ENCODE measurements at places on chromosomes 2 and 18.

GRCh38 chr2:144356402-144356801 is 163.5 kb downstream of the ZEB2 start:
- DNase-seq: no peak

DNA sequence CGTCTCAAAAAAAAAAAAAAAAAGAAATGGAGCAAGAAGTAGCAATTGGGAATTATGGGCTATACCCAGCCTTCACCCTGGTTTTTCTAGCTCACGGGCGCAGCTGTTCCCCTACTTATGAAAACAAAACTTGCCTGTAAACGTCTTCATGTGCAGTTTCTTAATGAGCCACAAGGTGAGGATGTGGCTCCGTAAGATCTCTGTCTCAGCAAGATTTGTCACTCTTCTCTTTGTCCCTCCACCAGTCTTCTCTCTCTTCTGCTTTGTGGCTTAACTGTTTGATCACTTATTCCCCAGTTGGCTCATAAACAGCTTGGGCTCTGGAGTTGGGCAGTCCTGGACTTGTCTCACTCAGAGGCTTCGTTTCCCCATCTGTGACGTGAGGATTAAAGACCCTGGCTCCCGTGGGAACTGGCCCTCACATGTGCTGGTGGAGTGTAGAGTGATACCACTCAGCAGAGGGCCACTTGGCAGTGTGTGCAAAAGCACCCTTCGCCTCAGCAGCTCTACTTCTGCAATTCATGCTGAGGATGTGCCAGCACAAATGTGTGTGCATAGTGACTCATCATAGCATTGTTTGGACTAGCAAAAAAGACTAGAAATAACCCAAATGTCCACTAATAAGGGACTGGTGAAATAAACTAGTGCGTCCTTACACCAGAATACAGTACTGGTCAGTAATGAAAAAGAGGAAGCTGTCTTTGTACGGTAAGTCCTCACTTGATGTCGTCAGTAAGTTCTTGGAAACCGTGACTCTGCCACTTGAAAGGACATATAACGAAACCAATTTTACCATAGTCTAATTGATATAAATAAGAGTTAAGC is 8.7 kb downstream of the CEP68 start:
- no peak for DNase-seq

DNA sequence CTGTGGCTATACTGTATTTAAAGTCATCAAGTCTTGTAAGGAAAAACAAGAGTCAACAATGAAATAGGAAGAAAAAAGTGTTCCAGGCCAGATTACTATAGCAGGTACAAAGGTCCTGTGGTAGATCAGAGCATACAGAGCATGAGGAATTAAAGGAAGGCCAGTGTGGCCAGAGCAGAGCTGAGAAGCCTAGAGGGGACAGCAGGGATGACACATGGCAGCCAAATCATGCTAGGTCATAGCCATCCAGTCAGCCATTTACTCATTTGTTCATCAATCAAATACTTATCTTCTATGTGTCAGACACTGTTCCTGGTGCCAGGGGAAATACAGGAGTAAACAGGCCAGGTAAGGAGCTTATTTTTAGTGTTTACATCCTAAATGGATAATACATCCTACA is 24.3 kb downstream of the ADD2 start:
- DNase-seq: no peak

DNA sequence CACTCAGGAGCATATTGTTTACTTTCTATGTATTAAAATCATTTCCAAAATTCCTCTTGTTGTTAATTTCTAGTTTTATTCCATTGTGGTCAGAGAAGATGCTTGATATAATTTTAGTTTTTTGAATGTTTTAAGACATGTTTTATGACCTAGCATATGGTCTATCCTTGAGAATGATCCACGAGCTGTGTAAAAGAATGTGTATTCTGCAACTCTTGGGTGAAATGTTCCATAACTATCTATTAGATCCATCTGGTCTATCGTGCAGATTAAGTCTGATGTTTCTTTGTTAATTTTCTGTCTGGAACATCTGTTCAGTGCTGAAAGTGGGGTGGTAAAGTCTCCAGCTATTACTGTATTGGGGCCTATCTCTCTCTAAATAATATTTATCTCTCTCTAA is 83.3 kb upstream of the EPAS1 start:
- DNase-seq: no peak

DNA sequence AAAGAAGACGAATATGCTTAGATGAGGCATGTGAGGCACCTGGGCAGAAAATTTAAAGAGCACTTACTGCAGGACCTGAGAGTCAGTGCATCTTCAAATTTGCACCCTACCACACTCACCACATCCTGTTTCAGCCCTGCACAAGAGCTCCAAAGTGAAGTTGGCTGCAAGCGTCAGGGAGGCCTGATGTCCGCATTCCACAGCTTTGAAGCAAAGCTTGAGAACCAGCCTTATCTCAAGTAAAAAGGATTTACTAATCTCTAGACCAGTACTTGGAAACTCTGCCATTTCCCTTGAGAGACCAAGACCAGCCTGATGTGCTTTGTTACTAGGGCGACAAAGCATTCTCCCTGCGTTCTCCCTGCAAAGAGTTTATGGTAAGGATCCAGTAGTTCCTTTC is 3.4 kb upstream of the ASNSD1 start:
- no peak for DNase-seq

DNA sequence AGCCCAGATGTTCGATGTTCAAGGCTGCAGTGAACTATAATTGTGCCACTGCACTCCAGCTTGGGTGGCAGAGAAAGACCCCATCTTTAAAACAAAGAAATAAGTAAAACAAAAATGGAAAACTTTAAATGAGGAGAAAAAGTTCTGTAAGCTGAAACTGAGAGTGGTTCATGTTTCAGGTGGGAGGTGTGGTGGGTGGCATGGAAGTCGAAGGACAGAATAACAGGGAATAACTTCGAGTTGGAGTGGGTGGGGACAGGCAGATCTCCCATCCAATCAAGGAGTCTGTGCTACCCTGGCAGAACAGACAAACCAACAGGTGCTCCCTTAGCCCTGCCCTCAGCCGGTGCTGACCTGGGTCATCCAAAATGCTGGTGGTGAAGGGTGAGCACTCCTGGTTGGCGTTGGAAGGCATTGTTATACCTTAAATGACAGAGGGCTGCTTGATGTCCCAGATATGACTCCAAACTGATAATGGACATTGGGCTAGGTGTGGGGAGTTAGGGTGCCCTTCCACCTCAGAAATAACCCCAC is 328.4 kb downstream of the DYSF start:
- DNase-seq: no peak

- no peak for DNase-seq
These were observed 5.6 kb downstream of the REL start for GRCh38 chr2:60886991-60887390.

DNA sequence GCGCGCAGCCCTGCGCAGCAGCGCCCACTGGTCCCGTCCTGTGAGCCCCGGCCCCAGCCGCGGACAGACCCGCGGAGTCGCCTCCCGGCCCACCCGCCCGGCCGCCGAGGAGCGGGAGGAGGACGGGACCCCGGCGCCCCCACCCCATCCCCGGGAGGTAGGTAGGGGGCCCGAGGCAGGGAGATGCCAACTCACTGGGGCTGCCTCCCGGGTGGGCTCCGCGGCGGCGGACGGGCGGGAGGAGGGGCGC is 160 bp downstream of the SPTBN1 start:
- DNase-seq: no peak

DNA sequence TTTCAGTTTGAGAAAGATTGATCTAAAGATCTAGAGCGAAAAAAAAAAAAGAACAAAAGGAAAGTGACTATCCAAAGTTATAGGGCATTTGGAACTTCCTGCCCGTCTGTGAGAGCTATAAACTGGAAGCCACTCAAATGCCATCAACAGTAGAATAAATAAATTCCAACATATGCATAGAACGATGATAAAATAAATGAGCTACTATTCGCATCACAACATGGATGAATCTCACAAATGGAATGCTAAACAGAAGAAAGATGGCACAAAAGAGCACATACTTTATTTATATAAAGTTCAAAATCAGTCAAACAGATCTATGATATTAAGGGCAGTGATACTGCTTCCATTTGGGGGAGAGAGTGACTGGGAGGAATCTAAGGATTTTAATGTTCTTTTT is 128.8 kb downstream of the TTC32 start:
- DNase-seq: no peak

- no peak for DNase-seq
These were observed 14.1 kb downstream of the ADD2 start for GRCh38 chr2:70753902-70754301.

GRCh38 chr2:105406221-105406620 is 7.4 kb upstream of the FHL2 start:
- DNase-seq: no peak

DNA sequence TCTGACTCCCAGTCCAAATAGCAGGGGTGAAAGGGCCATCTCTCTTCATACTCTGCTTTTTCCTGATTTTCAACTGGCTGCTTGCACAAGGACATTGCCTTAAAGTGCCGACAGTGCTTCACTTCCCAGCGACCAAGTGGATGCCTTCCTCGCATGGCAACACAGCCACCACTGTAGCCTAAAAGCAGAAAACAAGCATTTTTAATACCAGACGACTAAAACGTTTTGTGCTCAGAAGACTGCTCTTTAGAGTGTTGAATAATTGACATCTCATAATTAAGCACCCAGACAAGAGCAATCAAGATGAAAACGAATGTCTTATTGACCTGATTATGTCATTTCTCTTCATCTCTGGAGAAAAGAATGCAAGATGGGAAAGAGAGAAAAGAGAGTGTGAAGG is 75.2 kb downstream of the PLA2R1 start:
- no peak for DNase-seq

- DNase-seq: no peak
These were observed 106.0 kb downstream of the COPS8 start for GRCh38 chr2:237191714-237192081.

- no peak for DNase-seq
These were observed 19.6 kb upstream of the KIF3C start for GRCh38 chr2:26001743-26002351.

GRCh38 chr2:140442319-140442718 is 1662.1 kb upstream of the NXPH2 start:
- no peak for DNase-seq

GRCh38 chr2:173417802-173418201 is 63.1 kb downstream of the CDCA7 start:
- DNase-seq: no peak

GRCh38 chr18:4208366-4208765 is 246.7 kb downstream of the DLGAP1 start:
- no peak for DNase-seq

- DNase-seq: no peak
These were observed 25.5 kb downstream of the CHST10 start for GRCh38 chr2:100391735-100392515.

DNA sequence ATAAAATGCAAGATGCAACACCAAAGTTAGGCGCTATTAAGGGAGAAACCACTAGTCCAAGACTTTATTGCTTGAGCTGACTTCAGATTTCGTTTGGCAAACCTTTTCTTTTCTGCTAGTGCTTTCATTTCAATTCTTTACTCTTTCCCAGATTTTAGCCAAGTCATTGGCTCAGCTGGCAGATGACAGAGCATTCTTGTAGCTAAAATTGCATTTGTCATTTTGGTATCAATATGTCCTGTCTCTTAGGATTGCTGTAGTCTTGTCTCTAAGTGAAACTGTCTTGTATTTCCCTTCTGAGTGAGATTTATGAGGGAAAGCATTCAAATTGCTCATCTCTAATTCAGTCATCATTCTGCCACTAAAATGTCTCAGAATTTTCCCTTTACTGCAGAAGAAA is 335.1 kb downstream of the METTL4 start:
- DNase-seq: no peak

- DNase-seq: no peak
These were observed 10.8 kb upstream of the YWHAQ start for GRCh38 chr2:9641641-9642040.

DNA sequence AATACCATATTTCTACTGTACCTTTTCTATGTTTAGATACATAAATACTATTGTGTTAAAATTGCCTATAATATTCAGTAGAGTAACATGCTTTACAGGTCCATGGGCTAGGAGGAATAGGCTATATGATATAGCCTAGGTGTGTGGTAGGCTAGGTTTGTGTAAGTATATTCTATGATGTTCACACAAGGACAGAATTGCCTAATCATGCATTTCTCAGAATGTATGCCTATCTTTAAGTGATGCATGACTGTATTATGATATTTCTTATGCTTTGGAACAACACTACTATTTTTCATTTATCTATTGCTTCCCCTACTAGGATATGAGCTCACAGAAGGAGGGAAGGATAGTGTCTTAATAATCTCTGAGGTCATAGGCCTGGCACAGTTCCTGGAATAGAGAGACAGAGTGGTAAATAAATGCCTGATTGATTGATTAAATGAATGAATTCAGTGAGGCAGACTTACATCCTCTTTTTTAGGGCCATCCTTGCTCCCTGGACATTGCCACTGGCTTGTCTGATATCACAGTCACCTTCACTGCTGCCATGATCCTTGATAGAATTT is 121.0 kb downstream of the MYO3B start:
- no peak for DNase-seq

DNA sequence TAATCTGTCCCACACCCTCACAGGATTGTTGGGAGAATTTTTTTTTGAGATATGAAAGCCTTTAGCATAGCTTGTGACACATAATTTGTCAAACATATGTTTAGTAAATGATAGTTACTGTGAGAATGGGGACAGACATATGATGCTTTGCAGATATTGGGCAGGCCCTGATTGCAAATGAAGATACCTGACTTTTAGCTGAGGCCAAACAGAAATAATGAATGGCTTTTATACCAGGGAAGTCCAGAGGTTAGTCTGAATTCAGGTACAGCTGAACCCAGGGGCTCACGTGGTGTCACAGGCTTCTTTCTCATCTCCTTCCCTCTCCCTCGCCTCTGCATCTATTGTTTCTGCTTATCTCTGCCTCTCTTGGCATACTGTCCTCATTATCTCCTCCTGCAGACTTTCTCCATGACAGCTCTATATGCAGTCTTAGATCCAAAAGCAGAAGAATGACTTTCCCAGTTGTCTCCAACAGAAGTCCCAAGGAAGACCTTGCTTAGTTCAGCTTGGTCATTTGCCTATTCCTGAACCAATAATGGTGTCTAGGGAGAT is 4.9 kb upstream of the WNT10A start:
- no peak for DNase-seq
